ENCODE measurements at places on chromosomes 11 and 22. TPM values are rescaled to one million over a fixed set of nuclear protein-coding genes. Genes with fewer than 3 reads are reported as not detected.

GRCh38 chr11:20025332-20025840, 134.9 kb downstream of the DBX1 start:
- DNase-seq, result no peak

VSIG10L2 gene
- total RNA-seq, result not detected

DNA sequence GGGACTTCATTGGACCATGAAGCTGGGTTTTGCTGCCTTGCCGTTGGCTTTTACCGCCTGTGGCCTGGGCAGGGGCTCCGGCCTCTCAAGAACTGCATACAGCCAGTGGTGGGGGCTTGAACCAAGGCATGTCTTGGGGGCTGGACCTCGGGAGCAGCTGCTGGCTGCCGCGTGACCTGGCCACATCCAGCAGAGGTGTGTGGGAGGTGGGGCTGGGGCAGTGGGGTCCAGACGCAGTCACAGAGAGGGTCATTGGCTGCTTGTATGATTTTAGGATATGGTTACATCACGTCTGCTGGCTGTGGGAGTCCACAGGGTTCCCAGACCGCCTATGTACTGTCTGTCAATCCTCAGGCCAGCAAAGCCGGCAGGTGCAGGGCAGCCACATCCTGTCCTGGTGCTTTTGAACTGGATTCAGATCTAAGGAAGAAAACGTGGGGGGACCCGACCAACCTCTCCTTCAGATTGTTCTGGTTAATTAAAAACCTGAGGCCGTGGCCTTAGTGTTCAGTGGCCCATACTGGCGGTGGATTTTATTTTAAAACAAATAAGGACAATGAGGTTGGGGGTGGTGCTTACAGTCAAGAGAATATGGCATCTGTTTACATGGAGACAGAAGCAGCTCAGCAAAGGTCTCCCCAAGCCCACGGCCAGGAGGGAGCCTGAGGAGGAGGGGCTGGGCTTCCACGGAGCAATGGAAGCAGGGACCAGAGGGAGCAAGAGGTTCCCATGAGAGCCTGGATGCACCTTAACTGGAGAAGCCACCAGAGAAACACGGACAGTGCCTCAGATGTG, 426.0 kb downstream of the TBC1D22A start:
- peak; percentile 26 for DNase-seq

GRCh38 chr22:45314786-45315185, 5.1 kb downstream of the FAM118A start:
- no peak for DNase-seq

DNA sequence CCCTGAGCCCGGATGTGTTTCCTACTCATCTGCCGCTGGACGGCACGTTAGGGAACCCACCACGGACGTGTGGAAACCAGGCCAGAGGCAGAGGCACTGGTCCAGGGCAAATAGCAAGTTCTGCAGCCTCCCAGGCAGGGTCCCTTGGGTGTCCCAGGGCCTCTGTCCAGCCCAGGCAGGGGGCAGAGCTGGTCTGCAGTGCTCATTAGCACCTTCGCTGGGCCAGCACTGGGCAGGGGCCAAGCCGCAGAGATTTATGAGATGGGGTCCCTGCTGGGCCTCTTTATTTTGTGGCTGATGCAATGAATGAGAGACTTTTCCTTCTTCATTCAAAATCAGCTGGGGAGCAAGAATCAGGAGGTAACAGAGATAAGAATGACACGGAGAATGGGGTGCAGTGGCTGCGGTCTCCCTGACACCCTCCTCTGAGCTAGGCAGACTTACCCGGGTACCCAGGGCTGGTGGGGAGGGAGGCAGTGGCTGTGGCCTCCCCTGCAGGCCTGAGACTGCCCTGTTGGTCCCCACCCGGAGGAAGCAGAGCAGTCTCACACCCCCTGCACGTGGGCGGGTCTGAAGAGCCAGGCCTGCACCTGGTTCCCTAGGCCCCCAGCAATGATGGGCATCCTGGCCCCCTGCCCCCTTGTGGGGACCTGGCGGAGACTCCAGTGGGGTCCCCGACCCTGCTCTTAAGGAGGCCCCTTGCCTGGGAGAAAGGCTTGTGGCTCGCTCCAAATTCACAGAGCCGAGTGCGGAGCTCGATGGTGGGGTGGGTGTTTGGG, 14.0 kb upstream of the PARVG start:
- DNase-seq, result no peak

SAA4 gene
- total RNA-seq, result 0.62 TPM

GRCh38 chr22:21606775-21607174, 23.0 kb downstream of the YDJC start:
- DNase-seq, result no peak

- no peak for DNase-seq
Measured at GRCh38 chr11:119029340-119030028, 1.2 kb downstream of the SLC37A4 start.

- no peak for DNase-seq
Measured at GRCh38 chr22:24333301-24333700, 62.7 kb downstream of the SPECC1L start.

- DNase-seq, result no peak
Measured at GRCh38 chr11:27055065-27055682, 14.6 kb downstream of the BBOX1 start.

DNA sequence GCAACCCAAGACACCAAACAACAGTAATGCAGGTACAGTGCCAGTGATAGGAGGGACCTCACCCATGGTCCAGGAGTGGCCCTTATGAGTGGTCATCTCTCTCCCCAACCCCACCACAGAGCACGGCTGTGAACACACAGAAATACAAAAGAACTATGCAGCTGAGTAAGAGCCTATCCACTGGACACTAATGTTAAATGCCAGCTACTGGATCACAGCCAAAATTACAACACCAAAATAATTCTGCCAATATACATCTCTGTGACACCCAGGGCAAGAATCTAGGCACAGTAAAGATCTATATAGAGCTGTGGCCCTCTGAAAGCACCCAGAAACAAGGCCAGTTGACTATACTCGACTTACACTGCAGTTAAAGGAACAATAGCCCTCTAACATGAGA, 22.8 kb upstream of the GPR83 start:
- DNase-seq, result no peak

DNA sequence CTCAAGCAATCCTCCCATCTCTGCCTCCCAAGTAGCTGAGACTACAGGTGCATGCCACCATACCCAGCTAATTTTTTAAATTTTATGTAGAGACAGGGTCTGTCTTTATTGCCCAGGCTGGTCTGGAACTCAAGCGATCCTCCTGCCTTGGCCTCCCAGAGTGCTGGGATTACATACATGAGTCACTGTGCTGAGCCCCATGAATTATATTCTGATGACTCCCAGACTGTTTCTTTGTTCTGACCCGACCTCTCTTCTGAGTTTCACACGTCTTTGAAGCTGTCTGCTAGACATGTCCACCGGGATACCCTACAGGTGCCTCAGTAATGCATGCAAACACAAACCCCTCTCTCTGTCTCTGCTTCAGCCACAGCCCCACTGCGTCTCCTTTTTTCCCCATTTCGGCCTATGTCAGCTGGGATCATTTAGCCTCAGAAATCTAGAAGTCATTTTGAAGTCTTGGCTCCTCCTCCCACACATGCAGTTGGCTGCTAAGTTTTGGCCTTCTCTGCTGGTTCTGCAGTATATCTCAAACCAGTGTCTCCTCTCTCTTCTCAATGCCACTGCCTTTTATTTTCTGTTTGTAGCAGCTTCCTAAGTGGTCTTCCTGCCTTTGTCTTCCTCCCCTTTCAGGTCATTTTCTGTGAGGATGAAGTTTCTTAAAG, 4.8 kb downstream of the VPS26B start:
- DNase-seq, result no peak

DNA sequence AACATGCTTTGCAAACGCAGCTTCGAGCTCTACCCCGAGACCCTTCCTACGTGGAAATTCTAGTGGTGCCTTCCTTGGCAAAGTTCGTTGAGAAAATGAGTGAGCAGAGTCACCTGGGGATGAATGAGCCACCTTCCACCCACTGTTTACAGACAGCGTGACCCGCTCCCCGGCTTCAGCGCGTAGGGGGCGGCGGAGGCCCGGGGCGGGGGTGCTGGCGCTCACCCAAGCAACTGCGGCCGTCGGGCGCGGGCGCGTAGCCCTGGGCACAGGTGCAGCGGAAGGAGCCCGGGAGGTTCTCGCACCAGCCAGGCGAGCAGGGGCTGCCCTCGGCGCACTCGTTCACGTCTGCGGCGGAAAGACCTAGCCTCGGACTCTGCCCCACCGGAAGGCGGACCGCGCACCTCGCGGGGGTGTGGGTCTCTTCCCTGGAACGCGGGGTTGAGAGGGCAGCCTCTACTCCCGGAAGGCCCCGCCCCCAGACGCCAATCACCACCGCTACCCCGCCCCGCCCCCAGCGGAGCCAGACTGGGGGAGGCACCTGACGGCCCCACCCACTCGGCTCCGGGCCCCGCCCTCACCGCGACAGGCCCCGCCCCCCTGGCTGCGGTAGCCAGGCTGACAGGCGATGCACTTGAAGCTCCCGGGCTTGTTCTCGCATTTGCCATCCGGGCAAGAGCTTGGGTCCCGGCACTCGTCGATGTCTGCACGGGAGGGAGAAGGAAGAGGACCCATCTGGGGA, 11.8 kb downstream of the LTBP3 start:
- DNase-seq, result peak; percentile 96

DNA sequence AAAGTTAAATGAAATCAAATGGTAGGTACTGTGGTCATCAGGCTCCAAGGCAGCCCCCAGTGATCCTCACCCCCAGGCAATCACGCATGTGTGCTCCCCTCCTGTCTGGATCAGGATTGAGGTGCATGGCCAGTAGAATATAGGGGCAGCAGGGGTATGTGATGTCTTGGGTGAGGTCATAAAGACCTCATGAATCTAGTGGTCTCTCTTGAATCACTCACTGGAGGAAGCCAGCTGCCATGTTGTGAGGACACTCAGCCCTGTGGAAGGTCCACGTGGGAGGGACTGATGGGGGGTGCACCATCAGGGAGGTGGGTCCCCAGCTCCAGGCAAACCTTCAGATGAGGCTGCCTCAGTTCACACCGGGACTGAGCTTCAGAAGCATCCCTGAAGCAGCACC, 6.8 kb upstream of the IL17REL start:
- no peak for DNase-seq

DNA sequence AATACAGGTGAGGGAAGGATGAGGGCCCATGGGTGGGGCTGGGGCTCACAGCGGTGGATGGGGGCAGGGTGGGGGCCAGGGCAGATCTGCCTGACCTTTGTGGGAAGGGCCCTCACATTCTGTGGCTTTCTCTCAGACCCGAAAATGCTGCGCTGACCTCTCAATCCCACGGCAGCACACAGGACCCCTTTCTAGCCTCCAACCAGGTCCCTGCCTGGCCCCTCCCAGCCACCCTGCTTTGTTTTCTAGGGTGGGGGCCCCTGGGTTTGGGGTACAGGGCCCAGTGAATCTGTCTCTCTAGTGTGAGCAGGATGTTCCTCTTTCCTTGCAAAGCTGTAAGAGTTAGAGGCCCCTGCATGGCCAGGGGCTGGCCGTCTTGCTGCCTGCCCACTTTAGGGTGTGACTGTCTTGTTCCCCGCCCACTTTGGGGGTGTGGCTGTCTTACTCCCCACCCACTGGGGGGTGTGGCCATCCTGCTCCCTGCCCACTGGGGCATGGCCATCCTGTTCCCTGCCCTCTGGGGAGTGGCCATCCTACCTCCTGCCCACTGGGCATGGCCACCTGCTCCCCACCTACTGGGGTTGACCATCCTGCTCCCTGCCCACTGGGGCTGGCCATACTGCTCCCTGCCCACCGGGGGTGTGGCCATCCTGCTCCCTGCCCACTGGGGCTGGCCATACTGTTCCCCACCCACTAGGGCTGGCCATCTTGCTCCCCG, 11.5 kb downstream of the PARVG start:
- DNase-seq, result peak; percentile 72

DNA sequence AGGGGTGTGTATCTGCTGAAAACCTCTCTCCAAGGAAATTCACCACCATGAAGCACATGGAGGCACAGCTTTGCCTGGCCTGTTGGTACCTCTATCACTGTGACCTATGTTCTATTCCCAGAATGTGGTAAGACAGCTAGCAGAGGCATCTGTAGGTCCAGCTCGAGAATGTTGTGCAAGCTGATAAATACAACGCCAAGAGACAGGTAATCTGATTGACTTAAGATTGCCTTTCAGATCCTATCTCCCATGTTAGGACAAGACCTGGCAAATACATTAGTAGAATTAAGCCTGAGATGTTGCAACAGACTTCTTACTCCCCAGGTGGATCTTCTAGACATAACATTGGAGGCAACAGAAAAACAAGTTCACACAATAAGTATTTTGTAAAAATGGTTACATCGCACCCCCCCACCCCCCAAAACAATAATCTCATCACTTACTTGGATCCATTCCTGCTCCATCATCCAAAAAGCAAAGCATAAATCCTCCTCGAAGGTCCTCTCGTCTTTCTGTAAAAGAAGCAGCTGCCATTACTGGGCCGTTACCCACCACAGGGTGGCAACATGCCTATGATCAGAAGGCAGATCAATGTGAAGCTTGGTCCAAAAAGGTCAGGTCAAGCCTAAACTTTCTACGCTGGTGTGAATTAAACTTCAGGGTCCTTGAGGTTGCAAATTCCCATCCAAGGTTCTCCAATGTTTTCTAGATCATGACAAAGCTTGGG, 18.5 kb downstream of the MORC2 start:
- no peak for DNase-seq

- DNase-seq, result no peak
Measured at GRCh38 chr11:12285811-12286222, 91.6 kb upstream of the PARVA start.

PRMT3 gene
- total RNA-seq, result 10.6 TPM

GRCh38 chr11:94302776-94303175, 1.6 kb upstream of the IZUMO1R start:
- no peak for DNase-seq

DNA sequence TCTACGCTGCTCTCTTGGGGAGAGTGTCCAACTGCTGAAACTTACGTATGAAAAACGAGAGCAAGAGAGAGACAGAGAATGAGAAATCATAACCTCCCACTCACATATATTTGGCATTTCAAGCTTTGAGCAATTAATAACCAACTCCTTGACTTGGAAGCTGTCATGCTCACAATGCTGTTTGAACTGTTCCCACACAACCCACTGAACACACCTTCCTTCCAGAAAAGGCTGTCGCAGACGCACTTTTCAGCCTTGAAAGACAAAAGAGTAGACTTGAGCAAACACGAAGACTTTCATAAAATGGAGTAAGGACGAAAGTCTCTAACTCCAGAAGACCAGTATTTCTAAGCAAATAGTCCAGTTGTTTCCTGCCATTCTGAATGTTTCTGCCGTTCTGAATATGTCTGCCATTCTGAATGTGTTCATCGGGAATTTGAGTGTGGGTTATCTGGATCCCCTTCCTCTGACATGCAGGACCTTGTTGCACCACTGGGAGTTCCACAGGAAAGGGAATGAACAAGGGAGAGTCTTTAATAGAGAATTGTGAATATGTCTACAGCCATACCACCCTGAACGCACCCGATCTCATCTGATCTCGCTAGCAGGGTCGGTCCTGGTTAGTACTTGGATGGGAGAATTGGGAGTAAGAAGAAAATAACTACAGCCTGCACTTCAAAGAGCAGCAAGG, 86.2 kb upstream of the BARX2 start:
- no peak for DNase-seq

- DNase-seq, result no peak
Measured at GRCh38 chr22:19419464-19420178, 11.9 kb downstream of the HIRA start.

DNA sequence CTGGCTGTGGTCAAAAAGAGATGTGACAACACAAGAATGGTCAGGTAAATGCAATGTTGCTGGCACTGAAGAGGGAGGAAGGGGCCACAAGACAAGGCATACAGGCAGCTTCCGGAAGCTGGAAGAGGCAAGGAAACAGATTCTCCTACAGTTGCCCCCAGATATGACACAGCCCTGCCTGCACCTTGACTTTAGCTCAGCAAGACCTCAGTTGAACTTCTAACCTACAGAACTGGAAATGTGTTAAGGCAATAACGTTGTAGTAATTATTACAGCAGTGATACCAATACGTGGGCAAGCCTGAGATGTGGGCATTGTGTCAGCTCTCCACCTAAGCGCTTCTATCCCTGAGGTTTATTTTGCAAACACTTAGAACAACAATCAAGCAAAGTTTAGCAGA, 4.2 kb upstream of the KIAA0930 start:
- no peak for DNase-seq
